ENCODE measurements at places on chromosomes 3 and 15.

GRCh38 chr3:49406571-49407565 is 4.9 kb downstream of the RHOA start:
- DNase-seq = no peak

GRCh38 chr3:73136941-73137340 is 75.5 kb downstream of the EBLN2 start:
- DNase-seq = no peak

GRCh38 chr3:186048119-186048518 is 60.8 kb downstream of the ETV5 start:
- DNase-seq = no peak

DNA sequence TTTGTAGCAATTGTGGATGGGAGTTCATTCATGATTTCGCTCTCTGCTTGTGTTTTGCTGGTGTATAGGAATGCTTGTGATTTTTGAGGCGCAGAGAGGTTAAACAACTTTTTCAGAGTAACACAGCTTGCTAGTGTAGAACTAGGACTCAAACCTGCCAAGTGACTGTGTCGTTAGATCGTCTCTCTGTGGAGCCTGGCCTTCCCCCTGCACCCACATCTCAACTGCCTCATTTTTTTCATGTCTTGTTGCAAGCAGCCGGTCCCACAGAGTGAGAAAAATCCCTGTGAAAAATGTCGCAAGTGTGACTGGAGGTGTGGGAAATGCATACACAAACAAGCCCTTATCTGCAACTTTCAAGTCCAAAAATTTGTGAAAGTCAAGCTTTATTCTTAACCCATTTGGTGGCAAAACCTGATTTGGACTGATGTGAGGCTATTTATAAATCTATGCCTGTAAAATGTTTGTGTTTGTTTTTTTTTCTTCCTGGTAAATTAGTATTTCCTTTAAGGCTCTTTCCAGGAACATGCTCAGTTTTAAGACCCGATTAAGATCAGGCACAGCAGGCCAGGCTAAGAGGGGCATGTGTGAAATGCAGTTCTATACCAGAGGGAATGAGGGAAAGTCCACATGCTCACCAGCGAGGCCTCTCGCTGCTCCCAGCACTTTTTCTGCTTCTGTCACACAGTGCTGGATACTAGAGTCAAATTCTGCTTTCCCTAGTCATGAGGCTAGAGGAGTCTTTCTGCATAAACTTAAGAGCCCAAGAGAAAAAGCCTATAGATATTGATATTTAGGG is 25.8 kb downstream of the ST6GAL1 start:
- DNase-seq = no peak

GRCh38 chr3:64125561-64125960 is 99.7 kb downstream of the PRICKLE2 start:
- DNase-seq = no peak

DNA sequence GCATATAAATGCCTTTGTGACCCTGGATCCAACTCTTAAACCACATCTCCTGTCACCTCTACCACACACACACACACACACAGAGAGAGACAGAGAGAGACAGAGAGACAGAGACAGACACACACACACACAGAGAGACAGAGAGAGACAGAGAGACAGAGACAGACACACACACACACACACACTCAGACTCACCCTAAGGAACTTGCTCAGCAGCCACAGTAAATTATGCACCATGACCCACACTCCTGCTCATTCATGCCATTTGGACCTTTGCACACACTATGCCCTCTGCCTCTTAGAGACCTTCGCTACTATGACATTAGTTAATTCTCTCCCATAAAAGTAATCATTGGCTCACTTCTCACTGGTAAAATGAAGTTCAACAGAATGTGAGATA is 275.7 kb downstream of the ADAMTSL3 start:
- no peak for DNase-seq
